CD14-positive monocyte (primary cell): ENCODE measurements at places on chromosomes 6 and 20. TPM values are rescaled to one million over a fixed set of nuclear protein-coding genes. Genes with fewer than 3 reads are reported as not detected.

Gene CCHCR1
- 2.8 TPM for polyA plus RNA-seq

Gene PMEPA1
- polyA plus RNA-seq = 0.73 TPM

Gene FNDC11
- not detected for polyA plus RNA-seq

Gene TFAP2C
- polyA plus RNA-seq = not detected

Gene TRIM31
- not detected for polyA plus RNA-seq

Gene CDSN
- not detected for polyA plus RNA-seq

Gene MCM8
- polyA plus RNA-seq = 0.18 TPM

DNA sequence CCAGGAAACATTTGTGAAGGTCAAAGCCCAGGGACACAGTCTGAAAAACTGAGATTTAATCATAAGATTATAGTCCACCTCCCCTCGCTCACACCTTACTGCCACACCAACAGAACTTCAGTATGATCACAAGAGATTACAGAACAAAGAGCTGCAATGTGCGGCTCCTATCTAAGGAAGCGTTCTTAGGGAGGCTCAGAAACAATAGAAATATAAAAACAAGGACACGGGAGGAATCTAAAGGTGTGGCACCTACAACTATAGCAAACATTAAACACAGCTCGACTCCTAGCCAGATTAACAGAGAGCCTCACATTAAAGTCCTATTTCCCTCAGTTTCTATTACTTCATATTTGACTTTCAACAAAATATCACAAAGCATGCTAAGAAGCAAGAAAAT, 40.4 kb upstream of the THEMIS start:
- DNase-seq = no peak

DNA sequence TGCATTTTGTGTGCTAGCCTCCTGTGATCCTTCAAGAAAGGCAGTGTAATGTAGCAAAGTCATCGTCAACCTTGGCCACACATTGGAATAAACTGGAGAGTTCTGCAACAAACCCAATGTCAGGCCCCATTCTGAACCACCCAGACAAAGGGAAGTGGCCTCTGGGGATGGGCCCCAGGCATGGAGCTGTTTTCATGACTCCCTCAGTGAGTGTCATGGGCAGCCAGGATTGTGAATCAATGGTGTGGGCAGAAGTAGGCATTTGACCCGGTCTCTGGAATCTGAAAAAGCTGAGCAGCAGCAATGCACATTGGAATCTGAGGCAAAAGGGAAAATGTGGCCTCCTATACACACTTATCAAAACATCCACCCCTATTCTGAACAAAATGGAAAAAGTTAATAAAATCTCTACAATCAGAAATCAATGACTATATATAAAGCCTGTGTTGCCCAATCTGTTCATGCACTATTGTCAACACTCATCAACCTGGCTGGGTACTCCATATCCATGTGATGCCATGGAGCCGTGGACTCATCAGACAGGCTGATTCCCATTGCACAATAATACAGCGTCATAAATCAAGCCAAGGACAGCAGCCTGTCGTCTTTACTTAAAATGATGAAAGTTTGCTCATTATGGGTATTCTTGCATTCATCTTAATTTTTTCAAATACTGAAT, 134.9 kb upstream of the STMND1 start:
- peak; percentile 58 for DNase-seq

DNA sequence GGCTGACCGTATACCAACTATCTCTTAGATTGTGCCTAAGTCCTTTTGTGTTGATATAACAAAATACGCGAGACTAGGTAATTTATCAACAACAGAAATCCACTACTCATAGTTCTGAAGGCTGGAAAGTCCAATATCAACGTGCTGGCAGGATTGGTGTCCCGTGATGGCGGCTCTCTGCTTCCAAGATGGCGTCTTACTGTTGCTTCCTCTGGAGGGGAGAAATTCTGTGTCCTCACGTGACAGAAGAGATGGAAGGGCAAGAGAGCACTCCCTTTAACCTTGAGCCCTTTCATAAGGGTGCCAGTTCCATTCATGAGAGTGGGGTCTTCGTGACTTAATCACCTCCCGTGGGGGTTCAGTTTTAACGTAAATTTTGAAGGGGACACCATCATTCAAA, 28.1 kb downstream of the RNF144B start:
- DNase-seq = no peak

- DNase-seq = no peak
Measured at GRCh38 chr6:11744753-11745152, 33.9 kb downstream of the ADTRP start.

DNA sequence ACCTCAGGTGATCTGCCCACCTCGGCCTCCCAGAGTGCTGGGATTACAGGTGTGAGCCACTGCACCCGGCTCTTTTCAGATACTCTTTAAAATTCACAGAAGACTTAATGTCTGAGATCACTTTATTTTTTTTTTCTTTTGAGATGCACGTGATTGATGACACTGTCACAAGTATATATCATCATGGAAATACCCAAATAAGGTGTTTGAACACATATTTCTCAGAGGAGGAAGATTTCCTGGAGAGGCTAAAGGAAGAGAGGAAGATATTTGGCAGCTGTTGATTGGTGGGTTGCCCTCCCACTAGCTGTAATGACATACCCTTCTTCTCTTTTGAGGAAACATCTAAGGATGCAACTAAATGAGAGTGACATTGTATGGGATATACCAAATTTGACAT, 225.9 kb upstream of the CITED2 start:
- no peak for DNase-seq

DNA sequence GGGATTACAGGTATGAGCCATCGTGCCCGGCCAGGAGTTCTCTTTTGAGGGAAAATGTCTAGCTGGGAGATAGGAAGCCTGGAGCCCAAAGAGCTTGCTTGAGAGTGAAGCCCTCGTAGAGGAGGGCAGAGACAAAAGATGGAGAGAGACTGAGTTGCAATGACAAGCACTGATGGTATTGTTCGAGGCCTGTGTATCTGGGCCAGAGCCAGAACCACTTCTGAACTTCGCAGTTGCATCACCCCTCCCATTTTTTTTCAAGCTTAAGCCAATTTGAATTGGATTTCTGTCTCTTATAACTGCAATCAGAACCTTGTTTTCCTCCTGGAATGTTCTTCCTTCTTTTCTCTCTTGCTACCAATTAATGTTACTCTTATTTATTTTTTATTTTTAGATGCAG, 83.1 kb downstream of the KCNB1 start:
- DNase-seq = no peak

DNA sequence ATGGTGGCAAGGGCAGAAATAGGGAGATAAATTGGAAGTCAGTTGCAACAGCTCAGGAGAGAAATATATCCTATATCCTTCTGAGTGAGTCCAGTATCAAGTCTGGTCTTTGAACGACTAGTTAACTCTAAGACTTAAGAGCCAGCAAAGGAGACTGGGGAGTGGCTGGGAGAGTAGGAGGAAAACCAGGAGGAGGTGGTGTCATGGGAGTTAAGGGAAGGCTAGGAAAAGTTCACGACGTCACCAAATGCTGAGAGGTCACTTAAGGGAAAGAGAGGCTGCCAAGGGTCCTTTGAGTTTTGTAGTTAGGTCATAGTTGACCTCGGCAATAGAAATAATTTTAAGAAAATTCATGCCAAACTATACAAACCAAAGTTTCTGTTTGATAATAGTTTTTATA, 25.1 kb downstream of the ACOT13 start:
- no peak for DNase-seq

GRCh38 chr20:2164966-2165365, 63.3 kb downstream of the STK35 start:
- no peak for DNase-seq

- no peak for DNase-seq
Measured at GRCh38 chr6:150695652-150696051, 96.0 kb downstream of the PLEKHG1 start.

DNA sequence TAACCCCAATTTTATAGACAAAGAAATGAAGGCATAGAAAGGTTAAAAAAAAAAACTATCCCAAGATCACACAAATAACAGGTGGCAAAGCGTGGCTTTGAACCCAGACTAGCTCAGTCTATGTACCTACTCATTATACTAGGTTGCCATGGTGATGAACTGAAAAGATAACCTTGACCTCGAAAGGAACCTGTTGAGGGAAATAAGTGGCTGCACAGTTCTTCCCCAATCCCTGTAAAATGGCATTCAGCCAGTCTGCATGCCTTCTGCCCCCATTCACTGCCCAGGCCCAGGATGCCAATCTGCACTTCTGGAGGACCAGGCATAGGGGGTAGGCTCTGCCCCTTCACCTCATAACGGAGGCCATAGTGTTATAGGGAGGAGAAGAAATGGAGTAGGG, 295.2 kb downstream of the PTPRT start:
- no peak for DNase-seq

- DNase-seq = peak; percentile 75
Measured at GRCh38 chr6:3748208-3749066, 3.1 kb downstream of the PXDC1 start.

DNA sequence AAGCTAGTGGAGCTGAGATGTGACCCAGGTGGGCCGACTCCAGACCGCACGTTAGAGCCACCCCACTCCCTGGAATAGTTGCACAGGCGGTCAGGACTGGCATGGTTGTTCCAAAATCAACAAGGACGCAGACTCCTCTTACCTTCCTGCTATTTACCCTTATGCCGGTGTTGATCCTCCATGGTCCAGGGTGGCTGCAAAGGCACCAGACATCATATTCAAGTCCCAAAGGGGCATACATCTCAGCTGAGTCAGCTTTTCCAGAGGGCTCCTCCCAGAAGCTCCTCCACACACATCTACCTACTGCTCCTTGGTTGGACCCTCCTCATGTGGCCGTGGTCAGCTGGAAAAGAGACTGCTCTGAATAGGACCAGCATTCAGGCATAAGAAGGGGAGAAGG, 112.2 kb downstream of the SYCP2 start:
- DNase-seq = no peak

DNA sequence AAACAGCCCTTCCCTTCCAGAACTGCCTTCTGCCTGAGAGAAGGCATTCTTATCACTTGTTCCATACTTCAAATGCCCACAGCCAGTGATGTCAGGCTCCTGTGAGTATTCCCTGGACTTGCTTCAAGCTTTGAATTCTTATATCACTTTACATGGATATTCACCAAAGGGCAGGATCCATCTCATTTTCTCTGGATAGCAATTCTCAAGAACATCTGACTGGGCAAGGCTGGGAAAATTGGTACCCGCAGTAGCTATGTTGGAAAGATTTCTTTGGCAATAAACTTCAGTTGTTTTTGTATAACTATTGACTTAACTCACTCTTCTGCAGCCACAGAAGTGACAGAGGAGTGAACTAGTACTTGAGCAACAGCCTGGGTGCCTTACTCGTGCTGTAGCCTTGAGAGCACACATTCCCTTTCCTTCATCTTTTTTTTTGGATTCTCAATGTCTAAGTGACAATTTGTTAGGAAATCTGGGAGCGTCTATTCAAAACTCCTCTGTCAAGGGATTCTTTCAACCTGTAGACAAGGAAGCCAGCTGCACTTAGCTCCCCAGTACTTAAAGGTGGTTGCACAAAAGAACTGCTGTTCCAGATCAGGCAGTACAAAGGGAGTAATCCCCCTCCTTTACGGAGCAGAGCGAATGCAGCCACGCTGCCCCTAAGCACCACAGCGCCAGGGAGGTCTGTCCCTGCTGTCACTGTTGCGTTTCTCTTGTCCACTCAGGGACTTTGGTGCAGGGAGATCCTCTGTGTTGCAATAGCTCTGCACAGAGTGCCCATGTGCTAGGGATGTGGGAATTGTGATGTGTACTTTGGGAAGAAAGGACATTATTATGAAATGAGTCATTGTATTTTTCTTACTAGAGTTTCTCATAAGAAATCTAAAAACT, 69.6 kb downstream of the JAG1 start:
- no peak for DNase-seq

DNA sequence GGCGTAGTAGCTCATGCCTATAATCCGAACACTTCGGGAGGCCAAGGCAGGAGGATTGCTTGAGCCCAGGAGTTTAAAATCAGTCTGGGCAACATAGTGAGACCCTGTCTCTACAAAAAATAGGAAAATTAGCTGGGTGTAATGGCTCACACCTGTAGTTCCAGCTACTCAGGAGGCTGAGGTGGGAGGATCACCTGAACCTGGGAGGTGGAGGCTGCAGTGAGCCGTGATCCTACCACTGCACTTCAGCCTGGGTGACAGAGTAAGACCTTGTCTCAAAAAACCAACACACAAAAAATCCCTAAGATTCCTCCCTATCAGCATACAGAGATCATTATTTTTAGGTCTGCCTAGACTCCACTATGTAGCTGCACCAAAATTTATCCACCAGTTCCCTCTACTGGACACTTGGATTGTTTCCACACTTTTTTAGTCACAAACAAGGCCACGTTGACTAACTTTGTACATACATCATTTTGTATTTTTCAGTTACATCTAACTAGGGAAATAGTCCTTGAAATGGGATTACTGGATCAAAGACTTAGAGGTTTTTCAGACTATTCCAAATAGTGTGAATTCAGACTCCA, 3.6 kb upstream of the PHF1 start:
- DNase-seq = no peak

GRCh38 chr6:12351672-12352071, 61.5 kb downstream of the EDN1 start:
- no peak for DNase-seq

- no peak for DNase-seq
Measured at GRCh38 chr20:42779216-42779615, 410.5 kb downstream of the PTPRT start.

DNA sequence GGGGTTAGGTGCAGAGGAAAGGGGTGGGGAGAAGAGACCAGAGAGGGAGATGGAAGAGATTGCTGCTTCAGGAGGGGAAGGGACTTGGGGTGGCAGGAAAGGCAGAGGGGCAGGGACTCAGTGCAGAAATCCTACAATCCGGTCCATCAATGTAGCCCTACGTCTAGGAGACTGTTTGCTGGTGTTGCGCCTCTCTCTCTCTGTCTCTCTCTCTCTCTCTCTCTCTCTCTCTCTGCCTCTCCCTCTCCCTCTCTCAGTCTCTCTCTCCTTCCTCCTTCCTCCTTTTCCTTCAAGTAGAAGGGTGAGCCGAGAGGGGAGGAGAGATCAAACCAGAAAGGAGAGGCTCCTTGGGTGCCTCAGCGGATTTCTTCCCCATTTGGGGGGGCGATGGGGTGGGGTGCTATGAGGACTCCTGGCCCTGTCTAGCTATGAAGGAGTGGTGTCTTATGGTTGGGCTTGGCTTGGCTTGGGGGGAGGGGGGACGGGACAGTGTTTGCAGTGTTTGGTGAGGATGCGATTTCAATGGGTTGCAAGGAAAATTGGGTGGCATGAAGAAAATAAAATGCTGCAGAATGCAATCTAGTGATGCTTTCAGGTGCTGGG, 181.2 kb downstream of the TBXT start:
- DNase-seq = no peak

GRCh38 chr6:145147981-145148749, 587.2 kb downstream of the EPM2A start:
- DNase-seq = peak; percentile 75
